Fibroblast of skin of left biceps (primary cell): ENCODE measurements at places on chromosomes 5 and 9.
A peak's percentile ranks its signal among the peaks of the same experiment; 100 is the strongest.

GRCh38 chr5:54689411-54690251 lies 172.1 kb downstream of the SNX18 start:
- no peak for DNase-seq

- no peak for DNase-seq
These were observed 442.4 kb downstream of the KIF4B start for GRCh38 chr5:155455791-155456514.

GRCh38 chr5:158739951-158740757 lies 359.6 kb downstream of the EBF1 start:
- no peak for DNase-seq

- no peak for DNase-seq
These were observed 153.5 kb downstream of the PPP2R2B start for GRCh38 chr5:146725025-146725424.

- DNase-seq, result no peak
These were observed 439.2 kb downstream of the PTPRD start for GRCh38 chr9:10173561-10173960.

DNA sequence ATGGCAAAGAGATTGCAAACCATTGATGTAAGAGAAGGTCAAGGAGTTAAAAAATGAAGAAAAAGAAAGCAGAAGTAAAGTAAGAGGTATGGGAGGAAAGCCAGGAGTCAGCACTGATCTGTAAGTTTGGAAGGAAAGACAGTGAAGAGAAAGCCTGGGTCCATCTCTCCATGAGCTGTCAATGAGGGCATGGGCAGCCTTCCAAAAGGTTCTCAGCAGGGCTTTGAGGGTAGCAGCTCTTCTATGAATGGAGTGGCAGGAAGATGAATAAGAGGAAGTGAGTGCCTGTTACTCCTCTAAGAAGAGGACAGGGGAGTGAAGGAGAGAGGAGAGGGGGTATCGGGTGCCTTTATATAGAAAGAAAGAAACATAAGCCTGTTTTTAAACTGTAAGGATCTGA lies 97.1 kb downstream of the ADCY2 start:
- no peak for DNase-seq

DNA sequence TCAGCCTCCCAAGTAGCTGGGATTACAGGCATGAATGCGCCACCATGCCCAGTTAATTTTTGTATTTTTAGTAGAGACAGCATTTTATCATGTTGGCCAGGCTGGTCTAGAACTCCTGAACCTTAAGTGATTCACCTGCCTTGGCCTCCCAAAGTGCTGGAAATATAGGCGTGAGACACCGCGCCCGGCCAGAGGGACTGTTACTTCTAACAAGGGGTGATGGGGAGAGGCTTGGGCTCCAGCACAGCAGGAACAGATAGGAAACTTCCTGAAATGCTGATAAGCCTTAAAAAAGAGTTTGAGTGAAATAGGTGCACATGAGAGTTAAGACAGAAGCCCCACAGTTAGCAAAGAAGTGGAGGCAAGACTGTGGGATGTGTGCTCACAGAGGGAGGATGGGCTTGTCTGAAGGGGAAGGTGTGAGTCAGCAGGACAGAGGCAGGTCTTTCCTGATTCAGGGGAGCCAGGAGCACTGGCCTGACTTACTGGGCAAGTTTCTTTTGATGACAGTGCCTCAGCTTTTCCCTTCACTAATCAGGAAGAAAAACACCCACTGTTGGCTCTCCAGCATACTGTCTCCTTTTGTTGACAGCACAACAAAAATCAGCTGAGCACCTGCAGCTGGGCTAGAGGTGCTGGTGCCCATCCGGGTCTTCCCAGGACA lies 68.4 kb downstream of the RAD23B start:
- DNase-seq, result no peak

DNA sequence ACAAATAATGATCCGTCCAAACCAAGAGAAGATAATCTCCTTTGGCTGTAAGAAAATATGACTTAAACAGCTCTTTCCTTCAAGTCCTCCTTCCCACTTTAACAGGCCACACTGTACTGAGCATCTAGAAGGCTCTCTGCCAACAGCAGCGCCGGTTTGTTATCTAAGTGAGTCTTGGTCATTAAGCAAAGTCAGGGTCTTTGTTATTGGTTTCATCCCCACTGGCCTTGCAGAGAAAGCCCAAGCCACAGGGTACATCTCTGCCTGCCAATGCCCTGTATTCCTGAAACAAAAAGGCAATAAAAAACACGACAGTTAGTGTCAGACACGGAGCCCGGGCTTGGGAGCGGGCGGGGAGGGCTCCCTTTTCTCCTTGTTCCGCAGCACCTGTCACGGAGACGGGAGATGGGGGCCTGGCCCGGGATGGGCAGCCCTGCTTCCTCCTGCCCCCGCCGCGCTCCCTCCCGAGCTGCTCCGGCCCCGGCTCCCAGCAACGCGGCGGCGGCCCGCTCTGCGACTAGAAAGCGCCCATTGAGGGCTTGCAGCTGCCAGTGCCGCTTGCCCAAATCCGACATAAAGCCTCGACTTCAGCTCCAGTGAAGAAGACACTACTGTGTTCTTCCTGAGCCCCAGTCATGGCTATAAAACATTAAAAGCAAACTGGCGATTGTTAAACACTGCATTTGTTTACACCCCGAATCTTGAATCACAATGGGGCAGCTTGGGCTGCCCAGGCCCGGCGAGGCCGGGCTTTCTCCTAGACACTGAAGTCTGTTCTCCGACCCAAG lies 28.1 kb upstream of the PIK3R1 start:
- DNase-seq, result no peak

GRCh38 chr9:116267021-116267420 lies 113.4 kb downstream of the PAPPA start:
- peak; percentile 40 for DNase-seq

GRCh38 chr5:80941496-80941895 lies 18.7 kb upstream of the RASGRF2 start:
- DNase-seq, result no peak

- DNase-seq, result no peak
These were observed 282.4 kb upstream of the RPS23 start for GRCh38 chr5:82560561-82560960.

GRCh38 chr5:43146958-43147357 lies 26.2 kb downstream of the ZNF131 start:
- DNase-seq, result no peak

DNA sequence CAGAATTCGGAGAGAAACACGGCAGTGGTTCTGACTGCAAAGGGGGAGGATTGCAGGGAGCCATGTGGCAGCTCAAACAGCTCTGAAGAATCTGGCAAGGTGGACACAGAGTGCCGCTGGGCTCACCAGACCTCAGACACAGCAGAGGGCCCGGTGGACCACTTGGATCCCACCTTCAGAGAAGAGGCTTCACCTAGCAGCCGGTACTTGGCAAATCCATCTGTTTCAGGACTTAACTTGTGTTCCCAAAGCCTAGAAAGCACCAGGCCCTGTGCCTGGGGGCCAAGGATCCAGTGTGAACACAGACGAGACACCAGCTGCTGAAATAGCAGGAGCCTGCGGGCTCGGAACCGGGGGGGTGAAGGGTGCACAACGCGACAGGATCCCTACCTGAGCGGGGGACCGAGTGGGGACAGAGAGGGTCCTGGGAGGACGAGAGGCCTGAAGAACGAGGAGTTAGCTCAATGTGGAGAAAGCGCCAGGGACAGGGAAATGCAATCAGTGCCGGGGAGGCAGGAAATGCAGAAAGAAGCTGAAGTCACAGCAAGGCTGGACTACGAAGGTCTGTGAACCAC lies 44.6 kb downstream of the BTNL9 start:
- DNase-seq, result no peak

GRCh38 chr5:15261269-15261995 lies 238.5 kb upstream of the FBXL7 start:
- no peak for DNase-seq

DNA sequence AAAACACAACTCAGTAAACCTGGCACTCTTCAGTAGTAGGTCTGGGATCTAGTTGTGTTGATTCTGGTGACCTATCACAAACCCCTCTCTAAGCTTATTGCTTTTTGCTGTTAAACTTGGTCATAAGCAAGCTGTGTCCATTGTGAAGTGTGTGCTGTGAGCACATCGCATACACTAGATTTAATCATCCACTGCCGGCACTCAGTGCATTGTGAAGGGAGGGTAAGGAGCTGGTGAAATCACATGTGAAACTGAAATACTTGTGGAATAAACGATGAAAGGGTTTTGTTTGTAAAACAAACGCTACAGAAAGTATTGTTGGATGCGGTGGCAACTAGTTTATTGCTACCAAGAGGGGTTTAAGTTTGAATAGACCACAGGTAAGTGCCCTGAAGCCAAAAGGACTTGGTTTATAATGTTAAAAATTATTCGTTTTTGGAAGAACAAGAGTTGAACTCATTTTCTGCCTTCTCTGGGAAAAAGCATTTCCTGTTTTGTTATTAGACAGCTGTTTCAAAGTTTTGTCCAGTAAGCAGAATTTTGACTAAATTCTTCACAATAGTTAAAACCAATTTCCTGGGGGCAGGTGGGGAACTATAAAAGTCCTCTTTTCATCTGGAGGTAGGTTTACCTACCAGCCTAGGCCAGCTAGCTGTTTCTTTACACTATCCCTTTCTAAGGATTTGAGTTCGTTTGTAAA lies 24.6 kb downstream of the TJP2 start:
- DNase-seq, result no peak

DNA sequence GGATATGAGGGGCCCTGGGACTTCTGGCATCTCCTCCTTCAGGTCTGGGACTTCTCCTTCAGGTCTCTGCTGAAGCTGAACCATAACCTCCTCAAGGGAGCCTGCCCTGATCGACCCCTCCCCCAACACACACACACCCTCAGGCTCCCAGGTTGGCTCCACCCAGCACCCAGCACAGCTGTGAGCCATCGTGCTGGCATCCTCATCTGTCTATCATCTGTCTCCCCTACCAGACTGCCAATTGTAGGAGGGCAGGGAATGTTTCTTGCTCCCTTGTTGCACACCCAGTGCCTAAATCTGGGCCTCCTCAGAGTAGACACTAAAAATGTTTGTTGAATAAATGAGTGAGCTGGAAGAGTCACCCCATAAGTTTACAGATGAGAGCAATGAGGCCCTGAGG lies 71.4 kb downstream of the LRSAM1 start:
- DNase-seq, result no peak

GRCh38 chr5:26669523-26669922 lies 368.9 kb downstream of the CDH9 start:
- DNase-seq, result no peak

DNA sequence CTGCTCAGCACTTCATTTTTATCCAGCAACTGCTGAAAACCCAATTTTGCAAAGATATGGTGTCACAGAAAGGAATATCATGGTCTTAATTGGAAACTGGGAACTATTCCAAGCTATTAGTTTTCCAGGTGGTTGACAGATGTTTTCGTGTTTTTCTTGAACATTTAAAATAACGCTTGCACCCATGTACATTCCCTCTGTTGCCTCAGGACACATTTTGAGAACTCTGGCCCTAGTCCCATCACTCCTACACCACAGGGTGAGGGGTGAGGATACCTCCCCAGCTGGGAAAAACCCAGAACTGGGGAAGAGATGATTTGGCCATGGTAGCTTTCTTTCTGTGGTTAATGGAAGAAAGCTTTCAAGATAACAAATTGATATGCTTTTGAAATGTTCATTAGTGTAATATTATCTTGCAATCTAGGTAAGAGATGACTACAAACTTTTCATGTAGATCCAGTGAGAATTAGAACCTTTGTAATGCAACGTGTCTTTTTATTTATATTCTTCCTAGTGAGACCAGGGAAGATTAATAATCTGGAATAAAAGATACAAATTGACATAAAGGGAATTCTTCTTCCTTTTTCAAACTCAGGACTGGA lies 627.0 kb downstream of the RAB3C start:
- peak; percentile 73 for DNase-seq

DNA sequence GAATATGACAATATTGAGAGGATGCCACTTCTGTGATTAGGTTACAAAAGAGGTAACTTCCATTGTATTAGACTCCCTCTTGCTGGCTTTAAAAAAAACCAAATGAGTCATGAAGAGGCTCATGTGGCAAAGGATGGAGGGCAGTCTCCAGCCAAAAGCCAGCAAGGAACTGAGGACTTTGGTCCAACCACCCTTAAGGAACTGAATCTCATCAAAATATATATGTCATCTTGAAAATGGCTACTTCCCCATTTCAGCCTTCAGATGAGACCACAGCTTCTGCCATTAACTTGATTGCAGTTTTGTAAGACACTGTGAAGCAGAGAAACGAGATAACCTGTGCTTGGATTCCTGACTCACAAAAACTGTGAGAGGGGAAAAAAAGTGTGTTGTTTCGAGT lies 15.5 kb upstream of the TRIM32 start:
- no peak for DNase-seq

DNA sequence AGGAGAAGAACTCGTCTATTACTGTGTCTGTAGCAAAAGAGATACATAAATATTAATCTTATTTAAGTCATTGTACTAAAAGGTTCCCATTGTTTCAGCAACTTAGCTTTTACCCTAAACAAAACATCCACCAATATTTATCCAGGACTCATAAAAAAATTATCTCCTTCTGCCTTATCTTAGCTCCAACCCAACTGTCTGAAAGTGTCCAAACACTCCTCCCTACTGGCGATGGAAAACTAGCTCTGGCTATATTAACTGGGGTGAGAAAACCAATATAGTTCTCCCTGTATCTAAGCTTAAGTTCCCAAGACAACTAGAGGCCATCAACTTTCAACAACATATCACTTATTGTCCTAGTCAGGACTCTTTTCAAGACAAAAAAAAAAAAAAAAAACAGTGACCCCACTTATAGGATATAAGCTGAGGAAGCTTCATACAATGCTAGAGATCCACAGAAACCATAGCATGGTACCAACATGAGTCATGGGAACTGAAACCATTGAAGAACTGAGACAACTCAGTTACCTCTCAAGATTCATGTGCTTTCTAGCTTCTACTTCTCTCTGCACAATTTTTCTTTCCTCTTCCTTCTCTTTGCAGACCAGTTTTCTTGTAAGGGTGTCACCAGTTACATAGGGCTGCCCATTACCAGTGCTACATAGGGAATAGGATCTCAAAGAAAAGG lies 150.7 kb upstream of the RASA1 start:
- DNase-seq, result no peak

DNA sequence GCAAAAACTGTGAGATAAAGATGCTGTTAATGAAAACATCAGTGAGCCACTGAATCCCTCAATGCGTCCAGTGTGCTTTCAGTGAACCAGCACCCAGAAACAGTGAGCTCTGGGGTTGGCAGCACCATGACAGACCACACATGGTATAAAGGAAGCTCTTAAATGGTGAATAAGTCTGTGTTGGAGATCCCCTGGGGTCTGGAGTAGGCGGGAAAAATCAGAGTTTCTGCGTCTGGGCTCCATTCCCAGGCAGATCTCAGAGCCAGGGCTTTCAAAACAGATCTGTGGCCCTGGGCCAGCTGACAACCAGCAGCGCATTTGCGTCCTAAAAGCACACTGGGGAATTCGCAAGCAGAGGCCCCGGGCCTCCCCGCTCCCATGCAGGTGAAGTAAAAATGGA lies 233.5 kb downstream of the FRMD3 start:
- peak; percentile 87 for DNase-seq

DNA sequence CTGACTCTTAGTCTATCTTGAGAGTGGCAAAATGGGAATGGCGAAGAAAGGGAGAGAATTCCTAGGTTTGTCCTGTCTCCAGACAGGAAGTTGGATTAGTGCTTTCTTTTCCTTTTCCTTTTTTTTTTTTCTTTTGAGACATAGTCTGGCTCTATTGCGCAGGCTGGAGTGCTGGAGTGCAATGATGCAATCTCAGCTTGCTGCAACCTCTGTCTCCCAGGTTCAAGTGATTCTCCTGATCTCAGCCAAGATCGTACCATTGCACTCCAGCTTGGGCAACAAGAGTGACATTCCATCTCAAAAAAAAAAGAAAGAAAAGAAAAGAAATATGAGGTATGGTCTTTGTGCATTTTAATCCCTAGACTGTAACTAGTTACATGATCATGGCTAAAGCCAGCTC lies 12.6 kb upstream of the KIF27 start:
- DNase-seq, result no peak
